ENCODE measurements at places on chromosomes 6 and 20.

GRCh38 chr6:32129297-32130088 is 595 bp downstream of the FKBPL start:
- DNase-seq, result no peak

DNA sequence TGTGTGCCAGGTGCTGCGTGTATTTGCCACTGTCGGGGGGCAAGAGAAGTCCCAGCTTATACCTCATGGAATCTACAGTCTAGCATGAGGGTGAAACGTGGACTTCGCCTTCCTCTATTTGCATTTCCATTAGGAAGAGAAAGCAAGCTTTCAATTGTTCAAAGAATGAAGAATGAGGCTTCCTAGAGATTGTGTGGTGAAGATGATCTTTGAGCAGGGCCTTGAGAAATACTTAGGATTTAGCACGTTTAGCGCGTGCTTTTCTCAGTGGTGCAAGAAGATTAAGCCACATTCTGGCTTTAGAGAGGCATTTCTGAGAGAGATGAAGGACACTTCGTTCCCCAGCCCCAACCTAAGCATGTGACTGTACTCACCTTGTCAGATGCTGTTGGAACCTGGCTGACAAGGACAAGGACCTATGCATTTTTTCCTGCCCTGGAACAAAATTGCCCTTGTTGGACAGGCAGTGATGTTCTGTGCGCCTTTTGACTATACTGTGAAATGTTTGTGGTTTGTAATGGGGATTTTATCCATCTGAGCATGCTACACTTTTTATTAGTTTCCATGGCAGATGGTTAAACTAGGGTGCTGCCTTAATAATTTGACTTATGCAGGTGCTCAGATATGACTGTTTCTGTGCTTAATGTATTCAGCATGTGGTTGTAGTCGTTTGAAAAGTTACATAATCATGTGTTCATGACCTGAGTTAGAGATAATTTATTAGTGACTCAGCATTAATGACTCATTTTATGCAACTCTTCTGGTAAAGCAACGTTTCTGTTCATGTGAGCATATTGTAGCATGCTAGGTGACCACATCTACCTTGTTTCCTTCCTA is 10.7 kb downstream of the TULP4 start:
- no peak for DNase-seq

- DNase-seq, result no peak
These were observed 140.4 kb downstream of the DTNBP1 start for GRCh38 chr6:15522427-15522826.

GRCh38 chr6:93266116-93266817 is 153.1 kb downstream of the EPHA7 start:
- no peak for DNase-seq

DNA sequence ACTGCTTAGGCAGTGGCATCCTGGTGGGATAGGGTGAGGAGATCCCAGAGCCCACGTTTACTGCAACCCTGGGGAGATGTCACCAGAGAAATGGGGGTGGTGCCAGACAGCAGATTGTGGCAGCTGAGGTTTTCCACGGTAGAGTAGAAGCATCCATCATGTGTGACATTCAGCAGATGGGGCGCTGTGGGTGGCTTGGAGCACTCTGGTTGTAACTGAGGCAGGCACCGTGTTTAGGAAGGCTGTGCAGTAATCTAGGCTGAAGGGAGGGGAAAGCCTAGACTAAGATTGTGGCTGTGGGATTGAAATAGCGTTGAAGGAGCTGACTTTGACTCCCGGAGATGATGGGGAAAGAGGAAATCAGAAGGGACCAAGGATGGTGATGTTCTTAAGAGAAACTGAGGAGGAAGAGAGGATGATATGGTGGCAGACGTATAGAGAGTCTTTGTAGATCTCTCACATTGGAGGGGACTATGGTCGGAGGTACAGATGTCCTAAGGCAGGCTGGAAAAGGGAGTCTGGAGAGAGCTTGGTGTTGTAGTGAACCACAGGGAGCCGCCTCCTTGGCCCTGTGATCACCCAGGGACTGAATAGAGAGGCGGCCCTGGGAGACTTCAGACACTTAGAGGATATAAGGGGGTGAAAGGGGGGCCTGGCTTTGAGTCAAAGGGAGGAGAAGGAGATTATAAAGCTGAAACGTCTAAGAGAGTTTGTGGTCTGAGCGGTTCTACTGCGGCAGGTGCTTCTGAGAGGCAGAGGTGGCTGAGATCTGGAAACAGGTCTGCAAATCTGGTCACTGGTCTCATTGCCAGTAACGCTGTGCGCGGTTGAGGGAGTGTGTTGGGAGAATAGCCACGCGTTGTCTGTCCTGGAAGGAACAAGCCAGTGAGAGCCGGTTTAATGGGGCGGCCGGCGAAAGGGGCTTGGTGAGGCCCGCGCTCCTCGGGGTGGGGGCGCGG is 792 bp upstream of the MICA start:
- no peak for DNase-seq

- no peak for DNase-seq
These were observed 333.5 kb downstream of the NRN1 start for GRCh38 chr6:5673019-5673790.

DNA sequence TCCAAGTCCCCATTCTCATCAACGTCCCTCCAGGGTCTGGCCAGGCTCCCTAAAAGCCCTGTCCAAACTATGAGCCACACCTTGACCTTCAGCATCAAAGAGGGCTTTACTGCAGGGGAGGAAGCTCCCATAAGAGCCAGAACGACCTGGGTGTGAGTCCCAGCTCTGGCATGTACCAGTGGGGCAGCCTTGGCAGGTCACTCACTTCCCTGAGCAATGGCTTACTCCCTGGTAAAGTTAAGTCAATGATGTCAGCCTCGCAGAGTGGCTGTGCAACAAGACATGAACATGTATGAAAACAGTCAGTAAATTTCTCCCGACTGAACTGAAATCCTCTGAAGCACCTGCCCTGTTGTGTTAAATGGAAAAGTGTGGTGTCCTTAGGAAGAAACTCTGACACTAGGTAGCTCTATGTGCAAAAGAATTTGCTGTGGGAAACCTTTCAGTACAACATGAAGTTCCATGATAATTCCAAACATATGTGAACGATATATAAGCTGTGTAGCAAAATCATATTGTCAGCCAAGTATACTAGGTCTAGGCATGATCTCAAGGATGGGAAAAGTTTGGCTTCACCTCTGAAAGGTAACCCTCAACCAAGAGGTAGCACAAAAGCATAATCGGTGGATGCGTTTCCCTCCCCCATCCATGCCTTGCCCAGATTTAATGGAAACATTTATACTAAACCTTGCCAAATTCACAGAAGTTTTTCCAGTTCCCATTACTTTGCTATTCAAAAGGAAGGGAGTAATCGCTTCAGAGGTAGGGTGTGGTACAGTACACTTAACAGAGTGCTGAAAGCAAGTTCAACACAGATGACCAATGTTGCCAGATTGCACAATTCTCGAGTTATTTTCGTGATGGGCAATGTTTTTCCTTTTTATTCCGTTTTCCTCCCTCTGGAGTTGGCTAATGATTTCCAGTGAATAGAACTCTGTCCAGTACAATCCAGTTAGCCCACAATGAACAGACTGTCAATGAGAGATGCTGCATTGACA is 49.0 kb upstream of the RANBP9 start:
- DNase-seq, result no peak

- DNase-seq, result no peak
These were observed 9.5 kb downstream of the FAM209B start for GRCh38 chr20:56542489-56543030.

DNA sequence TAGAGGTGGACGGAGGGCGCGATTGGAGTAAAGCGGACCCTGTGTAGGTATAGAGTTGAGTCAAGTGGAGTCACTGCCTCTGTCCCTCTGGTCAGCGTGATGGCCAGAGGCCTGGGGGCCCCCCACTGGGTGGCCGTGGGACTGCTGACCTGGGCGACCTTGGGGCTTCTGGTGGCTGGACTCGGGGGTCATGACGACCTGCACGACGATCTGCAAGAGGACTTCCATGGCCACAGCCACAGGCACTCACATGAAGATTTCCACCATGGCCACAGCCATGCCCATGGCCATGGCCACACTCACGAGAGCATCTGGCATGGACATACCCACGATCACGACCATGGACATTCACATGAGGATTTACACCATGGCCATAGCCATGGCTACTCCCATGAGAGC is 479 bp downstream of the SLC39A7 start:
- no peak for DNase-seq

DNA sequence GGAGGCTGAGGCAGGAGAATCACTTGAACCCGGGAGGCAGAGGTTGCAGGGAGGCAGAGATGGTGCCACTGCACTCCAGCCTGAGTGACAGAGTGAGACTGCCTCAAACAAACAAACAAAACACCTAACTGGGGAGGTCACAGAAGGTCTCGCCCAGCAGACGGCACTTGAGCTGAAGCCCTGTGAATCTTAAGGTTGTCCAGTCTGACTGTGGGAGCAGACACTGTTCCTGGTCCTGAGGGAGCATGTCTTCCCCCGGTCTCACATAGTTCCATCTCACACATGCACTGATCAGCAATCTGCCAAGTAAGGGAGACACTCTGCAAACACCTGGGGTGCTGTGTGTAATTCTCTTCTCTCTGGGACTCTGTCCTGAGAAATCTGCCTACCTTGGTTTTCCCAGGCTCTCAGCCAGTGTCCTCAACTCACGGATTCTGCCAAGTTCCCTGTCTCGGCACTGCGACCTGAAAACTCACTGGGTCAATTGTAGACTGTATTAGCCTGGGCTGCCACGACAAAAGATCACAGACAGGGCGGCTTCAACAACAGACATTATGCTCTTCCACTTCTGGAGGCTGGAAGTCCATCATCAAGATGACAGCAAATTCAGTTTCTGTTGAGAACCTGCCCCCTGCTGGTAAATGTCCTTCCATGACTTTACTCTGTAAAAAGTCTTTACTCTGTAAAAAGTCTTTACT is 94.3 kb downstream of the JPH2 start:
- no peak for DNase-seq

GRCh38 chr6:38796006-38796405 is 80.9 kb downstream of the DNAH8 start:
- DNase-seq, result no peak

DNA sequence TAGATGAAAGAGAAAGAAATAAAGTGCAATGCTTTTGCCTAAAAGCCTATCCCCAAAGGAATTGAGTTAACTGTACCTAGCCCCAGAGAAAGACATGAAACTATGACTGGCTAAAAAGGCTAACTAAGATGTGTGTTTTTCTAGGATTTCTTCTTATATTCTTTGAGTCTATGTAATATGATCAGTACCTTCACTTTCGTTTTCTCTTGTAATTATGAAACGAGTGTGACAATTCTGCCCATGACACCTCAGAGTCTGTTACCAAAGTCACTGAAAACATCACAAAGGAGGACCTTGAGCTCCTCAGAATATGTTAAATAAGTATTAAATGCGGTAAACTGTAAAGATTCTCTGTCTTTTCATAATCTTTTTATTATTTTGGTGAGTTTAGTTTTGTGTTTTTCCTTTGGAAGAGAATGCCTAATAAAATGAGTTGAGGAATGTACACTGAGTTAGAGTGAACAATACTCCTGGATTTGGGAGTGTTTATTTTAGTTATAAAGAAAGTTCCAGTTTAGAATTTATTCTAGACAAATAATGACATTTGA is 141.3 kb downstream of the FUT9 start:
- no peak for DNase-seq

GRCh38 chr6:154257067-154257466 is 99.5 kb downstream of the IPCEF1 start:
- no peak for DNase-seq

DNA sequence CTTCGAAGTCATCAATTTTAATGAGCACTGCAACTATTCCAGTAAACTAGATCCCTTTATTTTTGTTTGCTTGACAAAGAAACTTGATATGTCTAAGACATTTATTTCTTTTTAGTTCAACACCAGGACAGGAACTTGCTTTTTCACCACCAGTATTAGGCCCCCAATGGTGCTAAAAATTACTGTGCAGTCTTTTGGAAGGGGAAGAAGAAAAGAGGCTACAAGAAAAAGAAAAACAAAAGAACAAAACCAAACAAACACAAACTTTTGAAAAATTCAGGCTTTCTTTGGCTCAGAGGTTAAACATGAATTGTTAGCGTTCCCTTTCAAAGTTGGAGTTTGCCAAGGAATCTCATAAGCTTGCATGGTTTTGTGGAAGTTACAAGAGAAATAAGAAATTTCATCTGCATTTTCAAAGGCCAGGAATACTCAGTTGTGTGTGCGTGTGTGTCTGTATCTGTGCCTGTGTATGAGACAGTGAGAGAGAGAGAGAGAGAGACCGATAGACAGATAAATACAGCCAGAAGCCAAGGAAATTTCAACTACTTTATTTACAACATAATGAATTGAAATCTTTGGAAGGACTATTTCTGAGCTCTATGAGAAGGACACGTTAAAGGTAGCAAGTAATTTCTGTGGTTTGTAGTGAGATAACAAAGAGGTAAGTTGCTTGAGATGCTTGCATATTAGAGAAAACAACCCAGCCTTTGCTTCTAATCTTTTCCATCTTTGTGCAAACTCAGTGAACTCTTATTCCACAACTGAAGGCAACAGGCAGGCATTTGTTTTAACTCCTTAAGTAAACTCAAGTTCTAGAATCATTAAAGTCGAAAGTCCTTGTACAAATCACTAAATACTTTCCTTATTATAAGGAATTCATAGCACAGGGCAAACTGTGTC is 171.0 kb upstream of the CITED2 start:
- no peak for DNase-seq

DNA sequence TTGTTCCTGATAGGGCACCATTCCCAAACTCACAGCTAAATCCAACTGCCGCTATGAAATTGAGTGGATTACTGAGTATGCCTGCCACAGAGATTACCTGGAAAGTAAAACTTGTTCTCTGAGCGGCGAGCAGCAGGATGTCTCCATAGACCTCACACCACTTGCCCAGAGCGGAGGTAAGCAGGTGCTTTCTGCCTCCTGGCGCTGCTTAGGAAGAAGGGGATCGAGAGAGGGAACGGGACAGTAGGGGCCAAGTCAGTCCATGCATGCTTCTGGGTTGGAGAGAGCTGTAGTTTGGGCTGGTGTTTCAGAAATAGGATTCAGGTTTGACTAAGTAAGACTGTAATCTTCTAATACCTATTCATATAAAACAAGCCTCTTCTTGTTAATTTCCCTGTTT is 63.7 kb downstream of the IGF2R start:
- DNase-seq, result no peak

DNA sequence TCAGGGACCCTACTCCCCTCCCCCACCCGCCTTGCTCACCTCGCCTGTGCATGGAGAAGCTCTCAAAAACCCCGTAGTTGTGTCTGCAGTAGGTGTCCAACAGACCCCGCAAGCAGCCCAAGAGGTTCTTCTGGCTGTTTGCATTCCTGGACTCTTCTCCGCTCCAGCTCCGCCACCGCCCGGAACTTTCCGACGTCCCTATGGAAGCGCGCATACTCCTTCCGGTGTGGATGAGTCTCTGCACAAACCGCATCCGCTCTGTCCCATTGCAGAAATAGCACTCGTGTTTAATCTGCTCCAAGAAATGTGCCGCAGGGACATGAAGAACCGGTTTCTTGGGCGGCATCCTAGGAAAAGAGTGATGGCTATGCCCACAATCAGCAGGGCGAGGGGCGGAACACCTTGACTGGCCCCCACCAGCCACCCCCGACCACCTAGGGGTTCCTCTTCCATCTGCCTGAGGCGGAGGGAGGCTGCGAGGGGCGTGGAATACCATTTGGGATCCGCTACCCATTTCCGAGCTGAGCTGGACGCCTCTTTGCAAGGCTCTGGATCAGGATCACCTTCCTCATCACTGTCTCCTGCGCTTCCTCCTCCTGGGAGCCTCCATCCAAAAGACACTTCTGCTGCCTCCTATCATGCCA is 20.2 kb downstream of the HLA-DRA start:
- no peak for DNase-seq

All from stimulated activated CD4-positive, alpha-beta T cell treated with anti-CD3 and anti-CD28 coated beads, TNF-alpha, amount 100 ng/mL, for 1 hour (primary cell).